ENCODE measurements at places on chromosomes 11 and 22.

GRCh38 chr11:114082415-114082748, 22.9 kb downstream of the ZBTB16 start:
- DNase-seq = no peak

GRCh38 chr11:67680696-67681470, 6.5 kb upstream of the ALDH3B2 start:
- no peak for DNase-seq

DNA sequence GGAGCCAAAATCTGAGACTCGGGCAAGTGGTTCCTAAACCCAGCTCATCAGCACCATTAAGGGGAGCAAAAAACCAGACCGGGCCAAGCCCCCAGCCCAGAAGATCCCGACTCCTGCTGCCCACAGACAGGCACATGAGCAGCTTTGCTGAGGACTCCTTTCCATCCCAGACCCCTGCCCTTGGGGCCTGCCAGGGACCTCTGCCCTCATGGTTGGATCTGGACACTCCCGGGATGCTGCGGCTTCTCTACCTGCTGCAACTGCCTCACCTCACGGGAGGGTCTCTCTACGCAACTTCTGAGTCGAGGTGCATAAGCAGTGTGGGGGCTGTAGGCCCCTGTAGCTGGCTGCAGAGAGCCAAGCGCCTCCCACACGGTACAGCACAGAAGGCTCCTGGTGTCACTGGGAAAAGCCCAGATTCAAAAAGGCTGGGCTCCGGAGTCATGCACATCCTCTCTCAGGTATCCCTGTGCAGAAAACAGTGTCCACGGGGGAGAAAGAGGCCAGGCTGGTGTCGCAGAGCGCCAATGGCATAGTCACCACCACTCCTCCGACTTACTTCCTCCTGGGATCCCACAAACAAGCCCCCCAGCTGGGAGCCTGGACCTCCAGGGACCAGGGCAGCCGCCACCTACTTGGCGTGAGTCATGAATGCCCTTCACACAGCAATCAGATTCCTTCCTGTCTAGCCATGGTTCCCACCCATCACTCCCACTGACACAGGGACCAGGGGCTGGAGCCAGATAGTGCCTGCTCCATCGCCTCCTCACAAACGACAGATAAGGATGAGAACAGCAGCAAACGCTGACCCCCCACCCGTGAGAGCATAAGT, 122.1 kb downstream of the BCR start:
- no peak for DNase-seq

- no peak for DNase-seq
Observed at GRCh38 chr22:19430890-19431541, 517 bp downstream of the HIRA start.

DNA sequence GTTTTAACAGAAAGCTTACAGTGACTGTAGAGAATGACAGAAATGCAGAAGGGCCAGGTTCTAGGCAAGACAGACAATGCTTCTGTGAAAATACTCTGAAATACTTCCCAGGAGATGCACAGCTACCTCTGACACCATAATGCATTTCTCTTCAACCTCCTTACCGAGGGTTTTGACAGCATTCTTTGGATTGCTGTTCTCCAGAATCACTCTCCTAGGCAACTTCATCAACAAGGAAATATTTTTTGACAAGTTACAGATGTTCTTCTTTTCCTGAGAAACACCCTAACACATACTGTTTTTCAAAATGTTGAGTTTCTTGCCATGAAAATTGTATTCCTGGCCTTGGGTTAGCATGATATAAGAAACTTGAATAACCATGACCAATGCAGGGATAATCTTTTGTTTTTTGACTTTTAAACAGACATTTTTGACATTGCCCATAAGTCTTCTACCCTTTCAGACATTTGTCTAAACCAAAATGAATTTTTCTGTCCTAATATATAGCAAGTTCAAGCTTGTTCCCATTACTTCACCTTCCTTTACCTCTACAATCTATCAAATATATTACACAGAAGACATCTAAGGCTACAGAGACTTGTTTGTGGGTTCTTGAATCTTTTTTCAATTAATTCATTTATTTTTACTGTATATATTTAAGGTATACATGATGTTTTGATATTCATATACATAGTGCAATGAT, 108.1 kb downstream of the CCDC34 start:
- DNase-seq = no peak

GRCh38 chr11:47524291-47524874, 28.5 kb downstream of the CELF1 start:
- DNase-seq = no peak

DNA sequence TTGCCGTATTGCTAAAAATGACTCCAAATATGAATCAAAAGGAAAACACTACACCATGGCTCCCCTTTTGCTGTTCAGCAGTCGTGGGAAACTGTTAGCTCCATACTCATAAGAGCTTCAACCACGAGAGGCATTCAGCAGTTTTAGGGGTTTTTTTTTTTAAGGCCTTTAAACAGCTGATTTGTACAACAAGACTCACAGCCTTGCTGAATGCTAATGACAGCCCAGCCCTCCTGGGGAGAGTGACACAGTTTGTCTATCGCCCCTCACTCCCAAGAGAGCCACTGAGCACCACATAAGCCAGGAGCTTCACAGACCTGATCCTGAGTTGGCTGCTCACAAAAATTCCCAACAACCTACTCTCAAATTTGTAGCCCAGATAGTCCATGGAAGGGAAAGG, 32.4 kb downstream of the GALNT18 start:
- no peak for DNase-seq

DNA sequence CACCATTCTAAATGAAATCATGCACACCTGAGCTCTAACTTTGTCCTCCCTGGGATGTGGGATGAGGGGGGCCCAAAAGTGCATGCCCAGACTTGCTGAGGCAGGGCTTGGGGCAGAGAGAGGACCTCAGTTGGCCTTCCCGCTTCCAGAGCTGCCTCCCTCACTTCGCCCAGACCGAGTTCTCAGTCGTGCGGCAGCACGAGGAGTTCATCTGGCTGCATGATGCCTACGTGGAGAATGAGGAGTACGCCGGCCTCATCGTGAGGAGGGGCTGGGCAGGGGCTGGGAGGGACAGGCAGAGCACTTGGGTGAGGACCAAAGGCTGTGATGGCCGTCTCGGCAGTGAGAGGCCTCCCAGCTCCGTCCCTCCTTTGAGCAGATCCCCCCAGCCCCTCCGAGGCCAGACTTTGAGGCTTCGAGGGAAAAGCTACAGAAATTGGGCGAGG, 8.2 kb downstream of the CFL1 start:
- no peak for DNase-seq

- DNase-seq = no peak
Observed at GRCh38 chr11:85699957-85700741, 14.2 kb upstream of the CCDC89 start.

DNA sequence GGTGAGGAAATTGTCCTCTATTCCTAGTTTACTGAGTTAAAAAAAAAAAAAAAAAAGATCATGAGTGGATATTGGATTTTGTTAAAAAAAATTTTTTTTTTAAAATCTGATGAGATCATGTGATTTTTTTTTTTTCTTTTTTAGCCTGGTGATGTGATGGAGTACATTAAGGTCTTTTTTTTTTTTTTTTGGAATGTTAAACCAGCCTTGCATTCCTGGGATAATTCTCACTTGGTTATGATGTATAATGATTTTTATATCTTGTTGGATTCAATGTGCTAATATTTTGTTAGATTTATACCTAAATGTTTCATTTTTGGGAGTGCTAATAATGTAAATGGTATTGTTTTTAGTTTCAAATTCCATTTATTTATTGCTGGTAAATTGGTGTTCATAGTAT, 43.3 kb downstream of the DDX10 start:
- no peak for DNase-seq

- no peak for DNase-seq
Observed at GRCh38 chr11:71301858-71302533, 49.6 kb upstream of the SHANK2 start.

DNA sequence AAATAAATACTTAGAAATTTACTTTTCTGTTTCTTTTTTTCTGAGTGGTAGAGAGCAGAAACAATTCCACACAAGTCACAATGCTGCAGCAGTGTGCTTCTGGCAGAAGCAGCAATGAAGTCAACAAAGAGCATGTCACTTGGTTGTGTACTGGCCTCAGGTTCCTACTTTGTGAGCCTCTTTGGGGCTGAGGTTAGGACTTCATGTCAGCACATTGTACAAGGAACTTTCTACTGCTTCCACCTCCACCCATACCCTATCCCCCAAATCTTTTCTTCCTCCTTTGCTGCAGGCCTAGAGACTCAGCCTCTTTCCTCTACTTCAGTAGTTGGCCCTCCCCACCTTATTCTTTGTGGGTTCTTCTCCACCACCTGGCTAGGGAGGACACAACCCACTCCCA, 252.7 kb upstream of the PITPNB start:
- DNase-seq = no peak

DNA sequence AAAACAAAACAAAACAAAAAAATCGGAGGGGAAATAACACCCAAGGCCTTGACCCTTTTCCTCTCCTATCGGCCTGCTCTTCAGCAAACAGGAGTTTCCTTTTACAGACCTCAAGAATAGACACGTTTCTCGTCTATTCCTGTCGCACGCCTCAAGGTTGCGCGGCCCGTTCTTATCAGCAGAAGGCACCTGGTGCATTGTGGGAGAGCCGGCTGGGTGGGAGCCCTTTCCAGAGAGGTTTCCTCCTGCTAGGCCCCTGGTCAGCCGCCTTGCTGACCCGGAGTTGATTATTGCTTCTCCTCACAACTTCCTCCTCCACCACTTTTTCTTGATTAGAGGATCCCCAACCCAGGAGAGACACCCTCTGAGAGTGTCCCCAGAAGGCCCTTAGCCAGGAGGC, 497.3 kb downstream of the MIAT start:
- no peak for DNase-seq

- no peak for DNase-seq
Observed at GRCh38 chr22:27679176-27679575, 122.4 kb downstream of the MN1 start.

DNA sequence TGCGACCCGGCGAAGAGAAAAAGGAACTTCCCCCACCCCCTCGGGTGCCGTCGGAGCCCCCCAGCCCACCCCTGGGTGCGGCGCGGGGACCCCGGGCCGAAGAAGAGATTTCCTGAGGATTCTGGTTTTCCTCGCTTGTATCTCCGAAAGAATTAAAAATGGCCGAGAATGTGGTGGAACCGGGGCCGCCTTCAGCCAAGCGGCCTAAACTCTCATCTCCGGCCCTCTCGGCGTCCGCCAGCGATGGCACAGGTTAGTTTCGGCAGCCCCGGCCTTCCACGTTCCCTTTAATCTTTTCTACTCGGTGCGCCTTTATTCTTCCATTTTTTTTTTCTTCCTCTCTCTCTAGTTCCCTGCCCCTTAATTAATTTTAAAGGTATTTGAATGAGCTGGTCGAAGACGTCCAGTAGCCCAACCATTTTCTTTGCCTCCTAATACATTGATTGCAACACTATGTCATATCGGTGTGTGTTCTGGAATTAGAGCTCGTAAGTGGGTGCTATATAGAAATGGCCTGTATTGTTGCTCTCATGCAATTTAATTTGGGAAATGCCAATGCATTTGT, 537 bp downstream of the EP300 start:
- no peak for DNase-seq

GRCh38 chr11:17697175-17697949, 22.0 kb upstream of the MYOD1 start:
- no peak for DNase-seq

GRCh38 chr11:47410370-47411264, 2.2 kb downstream of the SLC39A13 start:
- DNase-seq = no peak

GRCh38 chr11:61071208-61071681, 31.0 kb upstream of the CD5 start:
- no peak for DNase-seq

GRCh38 chr11:534396-535209, 773 bp downstream of the HRAS start:
- DNase-seq = no peak

GRCh38 chr22:18130018-18130417, 19.4 kb downstream of the TUBA8 start:
- no peak for DNase-seq

DNA sequence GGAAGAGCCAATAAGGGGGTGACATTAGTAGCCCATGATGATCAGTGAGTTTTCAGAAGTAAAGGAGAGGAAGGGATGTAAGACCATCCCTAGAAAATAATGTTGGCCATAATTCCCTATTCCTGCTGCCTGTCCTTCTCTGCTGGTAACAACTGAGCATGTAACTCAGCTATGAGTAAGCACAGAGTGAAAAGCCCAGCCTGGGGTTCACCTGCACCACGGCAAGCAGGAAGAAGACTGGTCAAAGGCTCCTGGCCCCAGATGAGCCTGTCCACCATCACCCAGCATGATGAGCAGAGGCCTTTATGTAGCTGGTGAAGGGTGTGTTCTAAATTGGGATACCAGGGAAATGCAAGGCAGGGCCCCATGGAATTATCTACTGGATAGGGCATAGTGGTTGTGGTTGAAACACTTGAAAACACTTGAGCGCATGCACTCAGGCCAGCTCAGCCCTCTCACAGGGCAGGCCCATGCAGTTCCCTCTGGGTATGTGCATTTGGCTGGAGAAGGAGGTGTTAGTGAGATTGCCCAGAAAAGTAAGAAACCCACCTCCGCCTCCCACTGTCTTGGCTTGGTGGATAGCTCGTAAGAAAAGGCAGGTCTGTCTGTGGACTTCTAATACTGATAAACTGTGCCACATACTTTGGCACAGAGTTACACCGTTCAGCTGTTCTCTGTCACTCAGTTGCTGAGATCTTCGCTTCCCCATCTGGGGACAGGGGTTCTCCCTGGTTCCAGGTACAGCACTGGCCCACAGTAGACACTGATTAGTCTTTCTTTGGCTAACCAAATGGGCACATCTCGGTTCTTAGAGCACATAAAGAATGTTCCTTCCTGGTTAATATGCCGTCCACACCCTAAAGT, 86.8 kb downstream of the AMOTL1 start:
- no peak for DNase-seq

DNA sequence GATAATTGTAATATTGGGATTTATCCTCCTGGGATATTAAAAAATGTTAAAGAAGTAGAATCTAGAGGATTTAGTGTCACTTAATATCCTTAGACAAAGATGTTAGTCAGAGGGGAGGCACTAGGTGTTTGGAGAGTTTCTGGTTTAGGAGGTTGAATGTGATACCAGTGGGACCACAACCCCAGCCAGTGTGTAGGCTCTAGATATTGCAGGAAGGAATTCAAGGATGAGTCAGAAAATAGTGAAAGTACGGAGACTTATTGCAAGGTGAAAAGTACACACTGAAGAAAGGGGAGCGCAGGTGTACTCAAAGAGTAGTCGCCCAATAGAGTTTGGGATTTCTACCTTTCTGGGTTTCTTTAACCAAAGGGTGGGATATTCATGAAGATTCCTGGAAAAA, 5.7 kb upstream of the TMEM41B start:
- DNase-seq = no peak

- DNase-seq = peak; percentile 59
Observed at GRCh38 chr11:45896422-45896984, 10.6 kb downstream of the FREY1 start.

DNA sequence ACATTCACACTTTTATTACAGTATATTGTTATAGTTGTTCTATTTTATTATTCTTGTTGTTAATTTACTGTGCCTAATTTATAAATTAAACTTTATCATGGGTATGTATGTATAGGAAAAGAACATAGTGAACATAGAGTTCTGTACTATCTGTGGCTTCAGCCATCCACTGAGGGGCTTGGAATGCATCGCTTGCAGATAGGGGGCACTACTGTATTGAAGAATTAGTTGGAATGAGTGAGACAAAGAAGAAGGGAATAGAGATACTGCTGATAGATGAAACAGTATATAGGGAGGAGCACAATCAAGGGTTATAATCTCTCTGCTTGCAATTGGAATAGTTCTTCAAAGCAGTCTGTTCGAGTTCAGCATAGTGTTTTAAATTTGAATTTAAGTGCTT, 432.2 kb downstream of the RAB38 start:
- no peak for DNase-seq
